Stimulated activated CD4-positive, alpha-beta T cell treated with anti-CD3 and anti-CD28 coated beads, Interleukin-4, amount 100 ng/mL, for 1 hour (primary cell): ENCODE measurements at places on chromosomes 5 and 9.

DNA sequence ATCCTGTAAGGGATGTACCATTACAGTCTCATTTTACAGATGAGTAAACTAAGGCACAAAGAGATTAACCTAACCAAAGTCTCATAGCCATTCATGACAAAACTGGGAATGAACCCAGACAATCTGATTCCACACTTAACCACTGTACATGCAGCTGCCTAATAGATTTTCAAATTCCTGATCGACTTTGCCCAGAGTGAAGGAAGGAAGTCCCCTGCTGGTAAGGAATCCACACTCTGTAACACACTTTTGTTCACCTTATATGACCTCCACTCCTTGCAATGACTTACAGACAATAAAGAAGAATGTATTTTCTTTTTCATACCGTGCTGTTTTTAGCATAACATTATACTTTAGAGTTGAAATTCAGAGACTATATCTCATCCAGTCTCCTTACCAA is 31.3 kb upstream of the PLPP6 start:
- DNase-seq: no peak

DNA sequence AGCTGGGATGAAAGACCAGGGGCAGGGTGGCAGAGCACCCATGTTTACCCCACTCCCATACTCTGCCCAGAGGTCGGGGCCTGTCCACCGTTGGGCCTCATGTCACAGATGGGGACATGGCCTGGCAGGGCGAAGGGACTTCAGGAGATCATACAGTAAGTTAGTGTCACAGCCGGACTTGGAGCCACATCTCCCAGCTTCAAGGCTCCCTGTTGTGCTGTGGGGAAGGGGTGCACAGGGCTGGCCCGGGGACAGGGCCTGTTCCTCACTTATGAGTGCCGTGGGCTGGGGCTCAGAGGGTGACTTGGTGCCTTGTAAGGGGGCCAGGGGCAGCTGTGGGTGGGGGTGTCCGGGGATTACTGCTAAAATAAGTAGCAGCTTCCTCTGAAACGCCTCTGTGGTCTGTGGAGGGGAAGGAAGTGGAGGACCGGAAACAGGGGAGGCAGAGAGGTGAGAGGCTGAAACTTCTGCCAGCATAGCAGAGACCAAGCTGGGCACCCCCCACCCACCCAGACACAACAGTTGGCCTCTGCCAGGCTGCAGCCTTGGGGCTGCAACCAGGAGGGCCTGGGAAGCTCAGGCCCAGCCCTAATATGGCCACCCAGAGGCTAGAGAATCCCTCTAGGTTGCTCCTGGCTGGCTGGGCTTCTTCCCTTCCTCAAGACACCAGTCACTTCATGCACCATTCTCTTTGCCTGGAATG is 41.1 kb upstream of the NEK6 start:
- peak; percentile 59 for DNase-seq

DNA sequence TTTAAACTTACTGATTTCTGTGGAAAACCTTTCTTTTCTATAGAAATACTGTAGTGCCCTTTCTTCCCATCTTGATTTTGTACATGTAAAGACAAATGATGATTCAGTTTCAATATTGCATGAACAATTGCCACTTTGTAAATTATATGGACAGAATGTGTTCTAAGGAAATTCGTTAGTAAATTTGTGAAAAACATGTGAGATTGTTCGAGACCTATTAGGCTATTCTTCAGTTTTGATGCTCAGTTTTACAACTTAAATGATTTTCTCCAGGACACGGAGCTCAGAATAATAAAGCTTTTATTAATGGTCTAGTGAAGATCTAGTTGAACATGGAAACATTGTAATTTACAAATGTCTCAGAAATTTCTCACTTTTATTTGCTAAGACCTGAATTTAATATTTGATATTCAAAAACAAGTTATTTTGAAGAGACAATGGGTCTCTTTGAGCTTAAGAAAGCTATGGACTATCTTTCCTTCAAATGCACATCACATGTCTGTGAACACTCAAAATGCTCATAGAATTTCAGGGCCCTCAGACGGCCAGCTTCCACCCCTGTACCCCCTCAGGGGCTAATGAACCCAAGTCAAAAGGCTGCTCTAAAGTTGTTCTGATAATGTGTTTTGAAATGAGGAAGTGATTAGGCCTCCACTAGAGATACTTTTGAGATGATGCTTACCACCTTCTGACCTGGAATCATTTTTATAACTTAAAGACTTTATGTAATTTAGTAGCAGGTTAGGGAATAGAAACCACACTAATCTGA is 54.1 kb upstream of the FSD1L start:
- no peak for DNase-seq

- no peak for DNase-seq
Observed at GRCh38 chr5:115649541-115649940, 23.7 kb upstream of the TMED7 start.

DNA sequence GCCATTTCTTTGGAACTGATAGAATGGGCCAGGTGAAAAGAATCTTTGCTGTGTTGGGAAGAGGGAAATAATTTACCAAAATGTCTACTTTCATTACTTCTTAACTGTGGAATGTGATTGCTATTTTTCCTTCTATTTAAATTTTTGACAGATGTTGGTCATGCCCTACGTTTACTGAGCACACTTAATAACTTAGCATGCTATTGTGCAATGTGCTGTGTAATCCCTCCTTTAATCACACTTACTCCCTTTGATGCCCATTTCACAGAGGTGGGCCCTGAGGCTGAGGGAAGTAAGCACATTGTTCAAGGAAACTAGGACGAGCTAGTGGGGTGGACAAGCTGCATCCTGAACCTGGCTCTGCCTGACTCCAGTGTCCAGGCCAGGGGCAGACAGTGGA is 47.8 kb upstream of the INSYN2B start:
- no peak for DNase-seq

DNA sequence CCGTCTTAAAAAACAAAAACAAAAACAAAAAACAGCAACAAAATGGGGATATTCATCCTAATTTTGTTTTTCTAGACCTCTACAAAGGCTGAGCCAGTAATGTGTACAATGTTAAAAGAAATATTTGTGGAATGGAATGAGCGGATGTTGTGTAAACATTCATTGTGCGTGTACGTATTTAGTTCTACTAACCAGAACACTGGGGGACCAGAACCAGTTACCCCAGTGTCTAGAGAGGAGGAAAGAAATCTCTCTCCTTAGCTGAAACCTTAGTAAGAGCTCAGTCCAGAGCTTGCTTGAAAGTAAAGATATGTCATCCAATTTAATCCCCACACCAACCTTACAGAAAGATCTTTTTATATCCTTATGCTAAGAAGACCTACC is 106.7 kb upstream of the CPEB4 start:
- no peak for DNase-seq

- no peak for DNase-seq
Observed at GRCh38 chr5:149735066-149735465, 5.0 kb downstream of the PPARGC1B start.

GRCh38 chr9:21265421-21266189 is 25.8 kb upstream of the IFNA14 start:
- no peak for DNase-seq

DNA sequence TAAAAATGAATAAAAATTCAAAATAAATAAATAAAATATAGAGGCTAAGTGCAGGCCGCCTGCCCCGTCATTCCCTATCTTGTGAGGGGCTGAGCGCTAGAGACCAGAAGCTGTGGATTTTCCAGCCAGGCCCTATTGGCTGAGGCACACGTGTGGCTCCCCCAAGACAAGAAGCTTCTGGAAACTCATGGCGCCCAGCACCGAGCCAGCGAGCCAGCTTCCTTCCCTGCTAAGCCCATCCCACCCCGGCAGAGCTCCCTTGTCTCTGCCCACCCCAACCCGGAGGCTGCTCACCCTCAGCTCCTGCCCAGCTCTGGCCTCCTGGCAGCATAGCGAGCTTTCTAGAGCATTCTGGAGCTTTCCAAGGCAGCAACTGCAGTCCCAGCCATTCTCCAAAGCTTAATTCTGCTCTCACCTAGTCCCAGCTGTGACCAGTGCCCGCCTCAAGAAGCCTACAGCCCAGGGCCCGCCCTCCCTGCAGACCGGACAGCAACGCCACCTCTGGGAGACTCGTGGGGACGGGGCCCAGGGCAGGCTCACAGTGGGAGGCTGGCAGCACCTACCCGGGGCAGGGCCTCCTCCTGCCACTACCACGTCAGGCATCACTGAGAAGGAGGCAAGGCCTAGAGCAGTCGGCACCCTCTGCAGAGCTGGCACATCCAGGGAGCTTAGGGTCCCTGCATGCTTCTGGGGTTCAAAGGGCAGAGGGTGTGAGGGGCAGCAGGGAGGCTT is 23.2 kb upstream of the TMEM250 start:
- no peak for DNase-seq

GRCh38 chr5:54446379-54446732 is 9.1 kb upstream of the HSPB3 start:
- DNase-seq: no peak

GRCh38 chr9:93967020-93967803 is 12.1 kb upstream of the BARX1 start:
- DNase-seq: no peak

DNA sequence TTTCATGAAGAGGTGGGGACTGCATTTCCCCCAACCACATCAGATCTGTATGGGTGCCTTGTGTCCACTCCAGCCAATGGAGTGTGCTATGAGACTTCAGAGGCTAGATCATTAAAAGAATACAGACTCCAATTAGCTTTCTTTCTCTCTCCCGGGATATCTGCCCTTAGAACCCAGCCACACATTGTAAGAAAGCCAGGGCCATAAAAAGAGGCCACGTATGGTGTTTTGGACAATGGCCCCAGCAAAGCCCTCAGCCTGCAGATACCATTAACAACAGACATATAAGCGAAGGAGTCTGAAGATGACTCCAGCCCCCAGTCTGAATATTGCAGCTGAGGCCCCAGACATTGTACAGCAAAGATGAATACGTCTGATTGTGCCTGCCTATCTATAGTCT is 21.5 kb downstream of the IL6ST start:
- DNase-seq: no peak

- no peak for DNase-seq
Observed at GRCh38 chr9:93357649-93358048, 93.8 kb upstream of the FAM120A start.

GRCh38 chr5:57902095-57902494 is 419.5 kb upstream of the ACTBL2 start:
- DNase-seq: no peak

- no peak for DNase-seq
Observed at GRCh38 chr9:26205261-26205660, 527.0 kb upstream of the TUSC1 start.

GRCh38 chr5:161544350-161544765 is 2.2 kb downstream of the GABRB2 start:
- DNase-seq: no peak

DNA sequence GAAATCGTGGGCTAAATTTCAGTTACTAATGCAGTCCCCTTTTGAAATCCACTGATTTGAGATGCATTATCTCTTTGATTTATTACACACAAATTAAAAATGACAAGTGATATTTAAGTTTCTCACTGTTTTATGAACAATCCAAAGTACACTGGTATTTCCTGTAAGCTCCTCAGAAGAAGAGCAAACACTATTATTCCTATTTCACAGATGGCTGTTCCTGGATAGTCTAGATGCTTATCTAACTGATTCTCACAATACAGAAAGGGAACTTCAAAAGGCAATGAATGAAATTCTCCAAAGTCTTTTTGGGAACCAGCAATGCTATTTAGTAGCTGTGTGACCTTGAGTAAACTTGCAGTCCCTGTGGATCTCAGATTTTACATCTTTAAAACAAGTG is 404.7 kb upstream of the DAB2 start:
- no peak for DNase-seq

GRCh38 chr9:99249619-99250018 is 27.5 kb downstream of the SEC61B start:
- no peak for DNase-seq

- DNase-seq: no peak
Observed at GRCh38 chr5:8831251-8831650, 714.6 kb downstream of the SEMA5A start.

DNA sequence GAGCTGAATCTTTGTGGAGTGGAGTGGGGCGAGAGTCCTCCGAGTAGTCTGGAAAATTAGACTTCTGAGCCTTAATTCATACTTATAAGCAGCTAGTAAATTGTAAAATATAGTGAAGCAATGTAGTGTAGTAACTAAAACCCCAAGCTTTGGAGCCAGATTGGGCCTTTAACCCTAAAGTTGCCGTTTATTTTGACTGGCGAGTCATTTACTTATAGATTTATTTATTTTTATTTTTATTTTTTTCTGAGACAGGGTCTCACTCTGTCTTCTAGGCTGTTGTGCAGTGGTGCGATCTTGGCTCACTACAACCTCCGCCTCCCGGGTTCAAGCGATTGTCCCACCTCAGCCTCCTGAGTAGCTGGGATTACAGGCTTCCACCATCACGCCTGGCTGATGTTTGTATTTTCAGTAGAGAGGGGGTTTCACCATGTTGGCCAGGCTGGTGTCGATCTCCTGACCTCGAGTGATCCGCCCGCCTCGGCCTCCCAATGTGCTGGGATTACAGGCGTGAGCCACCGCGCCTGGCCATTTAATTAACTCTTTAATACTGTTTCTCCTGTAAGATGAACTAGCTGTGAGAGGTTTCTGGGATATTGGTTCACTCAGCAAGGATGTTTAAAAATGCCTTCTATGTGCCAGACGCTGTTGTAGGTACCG is 687 bp upstream of the RPS23 start:
- DNase-seq: no peak

- no peak for DNase-seq
Observed at GRCh38 chr5:141868541-141868940, 9.7 kb downstream of the PCDH1 start.

- DNase-seq: no peak
Observed at GRCh38 chr9:27939186-27939585, 365.9 kb upstream of the C9orf72 start.

GRCh38 chr5:173457482-173457881 is 129.3 kb upstream of the STC2 start:
- no peak for DNase-seq

- DNase-seq: no peak
Observed at GRCh38 chr5:170441393-170441784, 52.2 kb upstream of the KCNMB1 start.

DNA sequence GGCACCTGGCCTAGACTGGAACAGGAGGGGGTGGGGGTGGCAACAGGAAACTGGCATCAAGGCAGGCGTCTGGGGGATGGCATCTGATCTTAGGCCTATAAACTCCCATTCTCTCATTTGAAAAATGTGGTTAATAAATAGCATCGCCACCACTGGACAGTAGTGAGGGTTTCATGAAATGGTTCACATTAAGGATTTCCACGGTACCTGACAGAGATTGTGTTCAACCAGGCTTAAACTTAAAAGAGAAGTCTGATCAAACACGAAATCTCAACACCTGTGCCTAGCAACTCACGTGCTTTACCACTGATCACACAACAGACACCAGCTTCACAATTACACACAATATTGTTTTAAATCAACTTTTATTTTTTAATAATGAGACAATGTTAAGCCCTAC is 3.0 kb downstream of the DENND1A start:
- no peak for DNase-seq
